ENCODE measurements at places on chromosomes 2 and 18.

DNA sequence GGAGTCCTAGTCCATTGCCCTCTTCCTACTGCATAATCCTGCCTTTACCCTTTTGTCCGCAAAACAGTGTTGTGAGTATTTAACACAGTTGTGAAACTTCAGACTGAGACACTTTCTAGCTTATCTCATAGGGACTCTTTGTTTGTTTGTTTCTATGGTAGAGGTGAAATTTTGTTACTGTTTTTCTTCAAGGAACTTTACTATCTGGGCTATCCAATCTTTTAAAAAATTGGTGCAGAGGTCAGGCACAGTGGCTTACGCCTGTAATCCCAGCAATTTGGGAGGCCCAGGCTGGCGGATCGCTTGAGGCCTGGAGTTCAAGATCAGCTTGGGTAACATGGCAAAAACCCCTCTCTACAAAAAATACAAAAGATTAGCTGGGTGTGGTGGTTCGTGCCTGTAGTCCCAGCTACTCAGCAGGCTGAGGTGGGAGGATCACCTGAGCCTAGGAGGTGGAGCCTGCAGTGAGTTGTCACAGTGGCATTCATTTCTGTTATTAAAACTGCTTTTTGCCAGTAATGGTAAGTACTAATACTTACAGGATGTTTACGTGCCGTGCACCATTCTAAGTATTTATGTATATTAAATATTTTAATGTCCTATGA, 18.8 kb downstream of the GMCL1 start:
- DNase-seq = no peak

DNA sequence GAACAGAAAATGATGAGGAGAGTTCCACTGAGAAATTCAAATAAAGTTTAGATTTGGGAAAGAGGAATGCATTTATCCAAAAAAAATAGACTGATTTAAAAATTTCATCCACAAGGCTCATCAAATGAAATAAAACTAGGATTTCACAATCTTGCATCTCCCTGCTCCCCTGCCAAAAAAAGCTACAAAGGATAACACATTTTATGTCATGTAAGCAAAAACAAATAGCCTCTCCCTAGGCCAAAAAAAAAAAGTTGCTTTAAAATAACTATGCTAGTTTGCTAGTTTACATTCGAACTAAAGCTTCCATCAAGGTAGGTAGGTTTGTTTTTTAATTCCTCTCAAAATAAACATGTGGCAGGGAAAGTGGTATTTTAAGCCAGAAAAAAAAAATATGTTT, 465.5 kb upstream of the ID2 start:
- DNase-seq = no peak

DNA sequence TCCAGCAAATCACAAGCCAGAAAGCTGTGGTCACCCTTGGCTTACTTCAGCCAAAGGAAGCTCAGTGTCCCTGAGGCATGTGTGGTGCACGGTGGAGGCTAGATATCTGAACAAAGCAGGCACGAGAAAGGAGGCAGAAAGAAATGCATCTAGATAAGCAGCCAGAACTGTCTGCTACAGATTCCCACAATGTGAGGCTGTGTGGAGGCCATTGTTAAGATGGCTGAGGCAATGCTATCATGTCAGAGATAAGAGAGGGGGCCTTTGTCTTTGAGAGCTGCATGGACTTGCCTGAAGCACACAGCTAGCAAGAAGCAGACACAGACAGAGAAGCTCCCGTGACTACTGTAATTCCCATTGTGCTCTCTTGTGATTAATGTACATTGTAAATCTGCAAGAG, 110.5 kb upstream of the LYPD6 start:
- no peak for DNase-seq

DNA sequence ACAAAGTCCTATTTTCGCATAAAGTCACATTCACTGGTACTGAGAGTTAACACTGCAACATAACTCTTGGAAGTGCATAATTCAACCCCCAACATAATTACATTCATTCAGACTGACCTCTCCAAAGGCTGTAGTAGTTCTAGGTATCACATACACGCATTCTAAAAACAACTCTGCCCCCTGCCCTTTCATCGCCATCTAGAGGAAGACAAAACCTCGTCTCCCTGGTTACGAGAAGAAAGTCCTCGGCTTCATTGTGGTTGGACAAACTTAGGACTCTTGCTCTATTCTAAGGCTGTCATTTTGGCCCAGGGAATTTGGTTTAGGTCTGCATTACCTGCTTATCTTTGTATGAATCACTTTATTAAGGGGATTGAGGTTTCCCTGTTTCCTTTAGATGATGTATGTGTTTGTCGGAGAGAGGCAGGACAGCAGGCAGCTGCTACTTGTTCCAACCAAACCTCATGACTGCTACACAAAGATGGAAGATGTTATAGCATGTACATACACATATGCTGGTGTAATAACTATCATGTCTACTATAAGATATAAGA, 215.4 kb upstream of the NRXN1 start:
- DNase-seq = no peak

DNA sequence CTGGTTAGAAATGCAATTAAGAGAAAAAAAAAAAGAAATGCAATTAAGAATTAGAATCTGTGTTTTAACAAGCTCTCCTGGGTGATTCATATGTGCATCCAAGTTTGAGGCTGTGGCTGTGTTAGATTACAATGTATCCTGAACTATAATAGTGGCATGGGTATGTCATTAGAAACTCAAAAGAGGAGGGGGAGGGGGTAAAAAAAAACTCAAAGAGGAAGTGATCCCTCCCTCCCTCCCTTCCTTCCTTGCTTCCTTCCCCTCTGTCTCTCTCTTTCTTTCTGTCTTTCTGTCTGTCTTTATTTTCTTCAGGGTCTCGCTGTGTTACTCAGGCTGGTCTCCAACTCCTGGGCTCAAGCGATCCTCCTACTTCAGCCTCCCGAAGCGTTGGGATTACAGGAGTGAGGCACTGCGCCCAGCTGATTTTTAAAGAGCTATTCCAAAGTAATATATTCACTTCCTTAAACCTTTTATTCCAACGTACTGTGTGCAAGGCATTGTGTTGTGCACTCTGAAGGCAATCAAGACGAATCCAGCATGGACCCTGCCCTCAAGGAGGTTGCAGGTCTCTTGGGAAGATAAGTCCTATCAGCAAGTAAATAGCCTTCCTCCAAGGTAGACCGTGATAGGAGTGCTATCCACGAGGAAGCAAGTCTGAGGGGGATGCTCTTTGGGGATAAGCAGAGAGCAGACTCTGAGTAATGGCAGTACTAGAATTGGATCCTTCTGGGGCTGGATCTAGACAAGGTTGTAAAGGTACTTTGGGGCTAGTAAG, 35.9 kb upstream of the MCFD2 start:
- DNase-seq = no peak

GRCh38 chr18:61605376-61606067, 272.3 kb downstream of the CDH20 start:
- no peak for DNase-seq

DNA sequence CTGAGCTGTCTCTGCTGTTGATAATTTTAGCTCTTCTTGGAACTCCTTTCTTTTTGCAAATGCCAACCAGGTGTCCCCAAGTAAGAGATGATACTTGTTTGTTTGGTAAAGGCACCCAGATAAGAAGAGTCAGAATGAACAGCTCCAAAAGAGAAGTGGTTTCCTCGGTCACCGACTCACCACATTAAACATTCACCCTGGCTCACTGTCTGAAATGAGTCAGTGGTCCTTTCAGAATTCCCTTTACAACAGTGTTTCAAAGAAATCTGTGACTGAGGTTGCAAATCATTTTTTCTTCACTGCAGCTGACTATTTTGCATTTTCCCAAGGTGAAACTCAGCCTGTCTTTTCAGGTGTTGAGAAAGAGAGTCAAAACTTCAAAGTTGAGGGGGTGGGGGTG, 16.2 kb upstream of the CXCR4 start:
- peak; percentile 68 for DNase-seq

- DNase-seq = no peak
Measured at GRCh38 chr2:3257166-3257565, 120.5 kb downstream of the EIPR1 start.

DNA sequence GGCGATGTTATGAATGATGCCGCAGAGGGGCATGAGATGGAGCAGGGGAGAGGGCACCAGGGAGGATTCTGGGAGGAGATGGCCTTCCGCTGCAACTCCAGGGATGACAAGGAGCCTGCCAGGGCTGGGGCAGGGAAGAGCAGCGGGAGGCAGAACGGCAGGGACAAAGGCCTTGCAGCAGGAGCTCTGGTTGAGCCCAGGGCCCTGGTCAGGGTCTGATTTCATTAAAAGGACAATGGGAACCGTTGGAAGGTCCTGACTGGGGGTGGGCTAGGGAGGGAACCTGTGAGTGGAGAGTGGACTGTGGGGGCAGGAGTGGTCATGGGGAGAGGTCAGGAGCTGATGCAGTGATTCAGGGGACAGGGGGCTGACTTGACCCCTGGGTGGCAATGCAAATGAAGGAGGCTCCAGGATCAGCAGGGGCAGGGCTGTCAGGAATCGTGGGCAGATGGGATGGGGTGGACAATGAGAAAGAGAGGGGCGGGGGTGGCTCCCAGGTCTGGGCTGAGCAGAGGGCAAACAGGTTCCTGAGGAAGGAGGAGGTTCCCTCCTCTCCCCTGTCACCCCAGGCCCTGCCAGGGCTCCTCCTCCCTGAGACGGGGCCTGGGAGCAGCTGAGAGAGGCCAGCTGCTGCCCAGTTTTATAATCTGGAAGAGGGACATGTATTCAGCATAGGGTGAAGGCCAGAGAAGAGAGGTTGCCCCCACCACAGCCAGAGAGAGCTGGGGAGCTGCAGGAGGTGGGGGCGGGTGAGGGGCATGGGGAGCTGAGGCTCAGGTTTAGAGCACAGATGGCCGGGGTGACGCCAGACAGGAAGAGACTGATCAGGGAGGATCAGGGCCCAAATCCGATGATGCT, 7.3 kb upstream of the DUSP2 start:
- no peak for DNase-seq

- no peak for DNase-seq
Measured at GRCh38 chr2:162244541-162245031, 1.3 kb upstream of the FAP start.

DNA sequence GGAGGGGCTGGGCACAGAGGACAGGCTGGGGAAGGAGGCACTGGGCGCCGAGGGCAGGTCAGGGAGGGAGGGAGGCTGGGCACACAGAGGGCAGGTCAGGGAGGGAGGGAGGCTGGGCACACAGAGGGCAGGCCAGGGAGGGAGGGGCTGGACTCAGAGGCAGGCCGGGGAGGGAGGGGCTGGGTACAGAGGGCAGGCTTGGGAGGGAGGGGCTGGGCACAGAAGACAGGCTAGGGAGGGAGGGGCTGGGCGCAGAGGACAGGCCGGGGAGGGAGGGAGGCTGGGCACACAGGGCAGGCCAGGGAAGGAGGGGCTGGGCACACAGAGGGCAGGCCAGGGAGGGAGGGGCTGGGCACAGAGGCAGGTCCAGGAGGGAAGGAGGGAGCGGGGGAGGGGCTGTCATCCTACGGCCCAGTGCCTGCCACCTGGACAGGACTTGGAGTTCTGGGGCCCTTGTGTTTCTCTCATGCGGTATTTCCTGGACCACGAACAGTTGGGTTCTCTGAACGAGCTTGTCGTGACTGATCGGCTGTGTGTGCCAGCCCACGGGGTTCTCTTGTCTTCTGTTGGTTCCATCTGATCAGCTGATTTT, 46.7 kb upstream of the KCNG2 start:
- DNase-seq = no peak

GRCh38 chr2:88321449-88322248, 130.8 kb downstream of the FOXI3 start:
- no peak for DNase-seq

GRCh38 chr18:52395146-52395852, 55.3 kb downstream of the DCC start:
- DNase-seq = no peak

DNA sequence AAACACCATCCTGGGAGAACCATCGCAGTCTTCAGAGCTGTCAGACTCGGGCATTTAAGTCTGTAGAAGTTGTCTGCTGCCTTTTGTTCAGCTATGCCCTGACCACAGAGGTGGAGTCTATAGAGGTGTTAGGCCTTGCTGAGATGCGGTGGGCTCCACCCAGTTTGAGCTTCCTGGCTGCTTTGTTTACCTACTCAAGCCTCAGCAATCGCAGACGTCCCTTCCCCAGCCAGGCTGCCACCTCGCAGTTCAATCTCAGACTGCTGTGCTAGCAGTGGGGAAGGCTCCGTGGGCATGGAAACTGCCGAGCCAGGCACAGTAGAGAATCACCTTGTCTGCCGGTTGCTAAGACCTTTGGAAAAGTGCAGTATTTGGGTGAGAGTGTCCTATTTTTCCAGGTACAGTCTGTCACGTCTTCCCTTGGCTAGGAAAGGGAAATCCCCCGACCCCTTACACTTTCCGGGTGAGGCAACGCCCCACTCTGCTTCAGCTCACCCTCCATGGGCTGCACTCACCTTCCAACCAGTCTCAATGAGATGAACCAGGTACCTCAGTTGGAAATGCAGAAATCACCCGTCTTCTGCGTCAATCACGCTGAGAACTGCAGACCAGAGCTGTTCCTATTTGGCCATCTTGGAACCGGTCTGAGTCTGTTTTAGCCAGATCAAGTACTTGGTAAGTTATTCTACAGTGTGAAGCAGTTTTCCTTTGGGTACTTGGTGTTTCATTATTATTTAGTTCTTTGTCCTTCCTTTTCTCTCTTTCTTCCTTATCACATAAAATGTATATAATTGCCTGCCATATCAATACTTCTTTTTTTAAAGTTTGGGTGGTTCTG, 71.5 kb downstream of the CDC42EP3 start:
- DNase-seq = peak; percentile 70

GRCh38 chr2:26100384-26100783, 66.5 kb downstream of the RAB10 start:
- no peak for DNase-seq

DNA sequence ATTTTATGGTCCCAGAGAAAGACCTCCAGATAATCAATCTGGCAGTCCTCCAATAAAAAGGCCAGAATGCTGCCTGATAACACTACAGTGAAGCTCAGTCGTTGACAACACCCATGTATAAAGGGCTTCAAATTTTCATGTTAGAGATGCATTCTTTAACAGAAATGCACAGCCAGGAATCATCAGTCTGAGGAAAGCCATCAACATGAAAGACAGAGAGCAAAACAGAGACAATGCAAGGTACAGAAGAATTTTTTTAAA, 13.8 kb downstream of the BABAM2 start:
- DNase-seq = no peak

DNA sequence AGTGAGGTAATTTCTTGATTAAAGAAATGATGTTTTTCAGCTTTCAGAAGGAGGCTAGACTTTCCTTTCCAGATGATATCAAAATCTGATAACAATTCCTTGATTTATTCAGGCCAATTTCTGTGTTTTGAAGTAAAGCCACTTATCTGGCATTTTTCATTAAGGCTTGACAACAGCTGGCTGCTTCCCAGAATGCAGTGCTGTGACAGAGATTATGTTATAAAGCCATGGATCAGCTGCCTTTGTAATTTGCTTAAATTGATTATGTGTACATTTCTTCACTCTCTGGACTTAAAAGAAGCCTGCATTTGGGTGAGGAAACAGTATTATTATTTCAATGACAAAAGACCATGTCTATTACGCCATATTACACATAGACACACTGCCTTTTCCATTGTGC, 136.0 kb downstream of the PLCL1 start:
- no peak for DNase-seq

GRCh38 chr2:95334916-95335641, 37.9 kb downstream of the KCNIP3 start:
- DNase-seq = no peak

Measured in T-cell (primary cell).